ENCODE measurements at places on chromosomes 3 and 15. TPM values are rescaled to one million over a fixed set of nuclear protein-coding genes. Genes with fewer than 3 reads are reported as not detected.

DNA sequence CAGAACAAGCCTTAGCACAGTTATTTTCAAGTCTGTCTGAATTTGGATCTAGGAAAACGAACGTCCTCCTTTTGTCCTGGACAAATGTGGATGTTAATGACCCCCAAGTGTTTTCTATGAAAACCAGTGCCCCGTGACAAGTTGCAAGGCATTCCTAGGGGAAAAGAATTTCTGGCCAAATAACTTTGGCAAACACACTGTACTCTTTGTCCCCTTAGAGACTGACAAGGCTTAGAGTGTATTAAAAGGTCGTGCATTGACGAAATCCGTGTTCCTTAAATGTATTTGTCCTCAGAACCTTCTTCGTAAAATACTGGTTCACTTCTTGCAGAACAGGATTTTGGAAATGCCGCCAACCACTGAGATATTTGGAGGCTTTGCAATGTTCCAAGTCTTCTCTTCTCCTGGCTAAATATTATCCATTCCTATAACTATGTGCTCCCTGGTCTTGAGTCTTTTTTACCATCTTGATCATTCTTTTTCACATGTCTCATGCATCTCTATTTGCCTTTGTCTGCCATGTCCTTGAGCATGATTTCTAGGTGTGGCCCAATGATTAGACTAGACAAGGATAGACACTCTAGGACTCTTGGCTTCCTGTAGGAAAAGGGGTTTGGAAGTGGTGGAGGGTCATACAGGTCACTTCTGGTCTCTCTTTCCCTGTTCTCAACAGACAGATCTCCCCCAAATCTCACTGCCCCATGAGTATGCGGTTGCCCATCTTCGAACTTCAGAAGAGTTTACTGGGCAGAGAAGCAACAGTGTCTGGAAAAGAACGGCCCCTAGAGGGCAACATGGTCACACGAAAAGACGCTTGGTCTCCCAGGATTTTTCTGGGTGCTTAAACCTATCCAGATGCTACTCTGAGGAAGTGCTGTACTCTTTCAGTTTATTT is 117.5 kb downstream of the EDEM1 start:
- peak overlapping the region; percentile 58 for H3K27ac ChIP-seq
- no peaks in the 10 kb centered on the region for H3K36me3 ChIP-seq
- no peak overlapping the region for H3K4me3 ChIP-seq
- H3K4me1 ChIP-seq: peaks cover 27% of the 10 kb centered on the region

DNA sequence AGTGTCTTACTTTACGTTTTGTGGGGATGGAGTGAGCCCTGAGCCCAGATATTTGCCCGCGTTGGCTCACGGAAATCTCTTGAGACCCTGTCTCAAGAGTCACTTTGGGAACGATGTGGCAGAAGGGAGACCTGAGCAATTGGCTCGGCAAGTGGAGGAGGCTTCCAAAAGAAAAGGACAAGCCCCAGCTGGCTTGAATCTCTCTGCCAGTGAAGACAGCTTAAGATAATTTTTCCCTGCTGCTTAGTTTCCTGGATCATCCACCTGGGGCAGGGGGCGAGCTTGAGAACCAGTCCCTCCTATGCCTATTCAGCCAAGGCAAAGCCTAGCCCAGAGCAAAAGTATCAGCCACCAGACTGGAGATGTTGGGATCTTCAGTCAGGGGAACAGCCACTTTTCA is 708 bp downstream of the SEC22A start:
- peak; percentile 44 for DNase-seq
- peaks cover 10% of the 10 kb centered on the region for H3K4me1 ChIP-seq
- peak overlapping the region; percentile 99 for H3K4me3 ChIP-seq
- H3K27ac ChIP-seq: peak overlapping the region; percentile 93
- H3K36me3 ChIP-seq: no peaks in the 10 kb centered on the region
- no peaks in the 10 kb centered on the region for H3K27me3 ChIP-seq

Gene NOX5
- total RNA-seq: not detected

- H3K27ac ChIP-seq: peak overlapping the region; percentile 88
- peak overlapping the region; percentile 79 for H3K4me3 ChIP-seq
- H3K27me3 ChIP-seq: no peaks in the 10 kb centered on the region
Measured at GRCh38 chr15:82539691-82540054, 584 bp downstream of the RPS17 start.

DNA sequence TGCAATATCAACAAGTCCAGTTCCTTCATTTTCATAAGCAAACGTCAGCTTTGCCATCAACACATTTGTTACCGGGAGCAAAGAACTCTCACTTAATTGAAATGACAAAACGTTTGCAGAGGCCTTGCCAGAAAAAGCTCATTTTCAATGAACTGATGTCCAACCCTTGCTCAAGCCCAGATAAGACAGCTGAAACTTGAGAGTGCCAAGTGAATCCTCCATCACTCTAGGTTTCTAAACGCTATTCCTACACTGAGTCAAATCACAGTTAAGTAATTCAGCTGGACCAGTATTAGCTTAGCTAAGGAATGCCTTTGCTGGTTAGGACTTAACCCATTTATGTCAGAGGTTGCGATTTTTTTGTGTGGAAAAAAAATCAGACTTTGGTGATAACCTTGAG is 11.5 kb downstream of the CHSY1 start:
- no peaks in the 10 kb centered on the region for H3K27me3 ChIP-seq
- H3K36me3 ChIP-seq: no peaks in the 10 kb centered on the region
- H3K4me3 ChIP-seq: no peak overlapping the region
- DNase-seq: no peak
- H3K4me1 ChIP-seq: no peaks in the 10 kb centered on the region

- no peaks in the 10 kb centered on the region for H3K27me3 ChIP-seq
- H3K36me3 ChIP-seq: no peaks in the 10 kb centered on the region
- H3K27ac ChIP-seq: no peak overlapping the region
- no peak for DNase-seq
- H3K4me1 ChIP-seq: no peaks in the 10 kb centered on the region
Measured at GRCh38 chr15:63856711-63857460, 23.1 kb upstream of the HERC1 start.

- no peaks in the 10 kb centered on the region for H3K36me3 ChIP-seq
- H3K4me1 ChIP-seq: peaks cover 40% of the 10 kb centered on the region
- DNase-seq: peak; percentile 90
- peak overlapping the region; percentile 69 for H3K4me3 ChIP-seq
Measured at GRCh38 chr15:74725845-74726773, 781 bp upstream of the CYP1A1 start.

DNA sequence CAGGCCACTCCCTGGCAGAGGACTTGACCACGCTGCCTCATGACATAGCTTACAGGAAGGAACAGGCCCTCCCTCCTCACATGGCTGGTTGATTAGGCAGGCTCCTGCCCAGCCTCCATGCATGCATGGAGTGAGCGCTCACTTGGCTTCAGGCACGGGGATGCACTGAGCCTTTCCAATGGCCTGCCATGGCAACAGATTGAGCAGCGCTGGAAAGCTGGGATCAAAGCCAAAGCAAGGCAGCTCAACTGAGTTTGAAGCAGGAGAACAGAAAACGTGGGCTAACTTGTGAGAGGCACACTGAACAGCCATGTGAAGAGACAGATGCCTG is 5.9 kb upstream of the GRAMD2A start:
- peaks cover 29% of the 10 kb centered on the region for H3K36me3 ChIP-seq
- no peak overlapping the region for H3K4me3 ChIP-seq
- H3K27me3 ChIP-seq: no peaks in the 10 kb centered on the region
- no peak for DNase-seq
- no peak overlapping the region for H3K27ac ChIP-seq

GRCh38 chr3:8328967-8329366 is 172.7 kb upstream of the LMCD1 start:
- no peaks in the 10 kb centered on the region for H3K36me3 ChIP-seq
- H3K4me1 ChIP-seq: no peaks in the 10 kb centered on the region

DNA sequence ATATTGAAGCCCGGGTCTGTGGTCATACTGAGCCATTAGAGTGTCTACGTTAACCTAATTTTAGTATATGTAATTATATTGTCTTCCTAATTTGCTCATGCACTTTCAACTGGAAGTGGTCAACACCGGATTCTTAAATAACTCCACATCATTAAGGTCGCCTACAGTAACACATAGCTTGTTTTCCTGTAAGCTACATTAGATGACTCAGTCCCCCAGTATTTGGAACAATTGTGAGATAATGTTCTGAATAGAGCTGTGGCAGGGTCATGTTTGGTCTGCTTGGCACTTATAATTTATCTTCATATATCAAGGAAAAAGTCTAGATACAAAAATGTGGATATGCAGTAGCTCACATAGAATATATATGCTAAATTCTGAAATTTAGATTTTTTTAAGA is 486.2 kb downstream of the IGSF11 start:
- H3K27me3 ChIP-seq: no peaks in the 10 kb centered on the region
- H3K4me1 ChIP-seq: peaks cover 25% of the 10 kb centered on the region
- H3K27ac ChIP-seq: no peak overlapping the region
- no peak overlapping the region for H3K4me3 ChIP-seq
- DNase-seq: no peak

Gene CNTN3
- not detected for total RNA-seq

GRCh38 chr3:140898340-140899180 is 43.1 kb upstream of the SLC25A36 start:
- H3K4me1 ChIP-seq: no peaks in the 10 kb centered on the region
- H3K27ac ChIP-seq: no peak overlapping the region
- H3K4me3 ChIP-seq: no peak overlapping the region
- H3K36me3 ChIP-seq: no peaks in the 10 kb centered on the region
- H3K27me3 ChIP-seq: no peaks in the 10 kb centered on the region

DNA sequence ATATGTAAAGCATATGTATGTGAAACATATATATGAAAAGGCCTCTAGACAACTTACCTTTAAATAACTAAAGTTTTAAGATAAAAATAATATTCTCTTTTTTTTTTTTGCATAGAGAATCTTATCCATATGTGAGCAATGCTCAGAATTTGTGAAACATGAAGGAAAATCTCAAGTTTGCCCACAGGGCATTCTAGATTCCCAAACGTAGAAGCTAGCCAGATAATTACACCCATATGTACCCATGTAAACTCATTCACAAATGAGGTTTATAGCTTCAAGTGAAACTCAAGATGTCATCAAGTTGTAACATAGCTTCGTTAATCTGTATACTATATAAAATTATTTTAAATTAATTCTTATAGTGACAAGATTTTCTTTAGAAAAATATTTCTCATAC is 537.3 kb upstream of the NR2F2 start:
- no peaks in the 10 kb centered on the region for H3K27me3 ChIP-seq
- DNase-seq: no peak
- no peaks in the 10 kb centered on the region for H3K4me1 ChIP-seq

GRCh38 chr3:114056130-114057010 is at the start of the genes CCDC191 and QTRT2:
Gene CCDC191, minus strand, starts transcription at chr3:114056526. Its CDS starts 60 bp downstream, at chr3:114056466.
Gene QTRT2, plus strand, starts transcription at chr3:114056737. Its CDS starts 8,521 bp downstream, at chr3:114065258.
- peak; percentile 99 for DNase-seq
- H3K27ac ChIP-seq: peak within 1 kb of the TSS; percentile 99
- no peaks in the 10 kb centered on the region for H3K27me3 ChIP-seq
- no peaks in the 10 kb centered on the region for H3K4me1 ChIP-seq

Gene FOXL2
- total RNA-seq: 1.8 TPM

DNA sequence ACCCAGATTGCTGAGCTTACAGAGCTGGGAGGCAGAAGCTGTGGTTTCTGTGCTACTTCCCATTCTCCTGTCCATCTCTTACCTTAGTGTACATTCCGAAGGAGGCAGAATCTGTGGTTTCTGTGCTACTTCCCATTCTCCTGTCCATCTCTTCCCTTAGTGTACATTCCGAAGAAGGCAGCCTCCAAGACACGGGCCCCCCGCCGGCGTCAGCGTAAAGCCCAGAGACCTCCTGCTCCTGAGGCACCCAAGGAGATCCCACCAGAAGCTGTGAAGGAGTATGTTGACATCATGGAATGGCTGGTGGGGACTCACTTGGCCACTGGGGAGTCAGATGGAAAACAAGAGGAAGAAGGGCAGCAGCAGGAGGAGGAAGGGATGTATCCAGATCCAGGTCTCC is 11.2 kb downstream of the NUTM1 start:
- no peak overlapping the region for H3K27ac ChIP-seq
- no peaks in the 10 kb centered on the region for H3K27me3 ChIP-seq
- no peaks in the 10 kb centered on the region for H3K4me1 ChIP-seq
- H3K36me3 ChIP-seq: 0 out of 2 replicates have a peak, but pooled peaks cover 2% of the 10 kb centered on the region
- H3K4me3 ChIP-seq: no peak overlapping the region
- no peak for DNase-seq

Gene STRIT1
- total RNA-seq: not detected

GRCh38 chr3:137343283-137343682 is 385.5 kb downstream of the IL20RB start:
- H3K4me3 ChIP-seq: no peak overlapping the region
- H3K27ac ChIP-seq: no peak overlapping the region
- no peaks in the 10 kb centered on the region for H3K36me3 ChIP-seq
- DNase-seq: no peak

Gene ATRIP
- total RNA-seq: 15.9 TPM

GRCh38 chr3:187024536-187025226 is 94.4 kb downstream of the ST6GAL1 start:
- peaks cover 16% of the 10 kb centered on the region for H3K4me1 ChIP-seq
- H3K27ac ChIP-seq: no peak overlapping the region
- H3K27me3 ChIP-seq: no peaks in the 10 kb centered on the region
- no peaks in the 10 kb centered on the region for H3K36me3 ChIP-seq
- no peak for DNase-seq

DNA sequence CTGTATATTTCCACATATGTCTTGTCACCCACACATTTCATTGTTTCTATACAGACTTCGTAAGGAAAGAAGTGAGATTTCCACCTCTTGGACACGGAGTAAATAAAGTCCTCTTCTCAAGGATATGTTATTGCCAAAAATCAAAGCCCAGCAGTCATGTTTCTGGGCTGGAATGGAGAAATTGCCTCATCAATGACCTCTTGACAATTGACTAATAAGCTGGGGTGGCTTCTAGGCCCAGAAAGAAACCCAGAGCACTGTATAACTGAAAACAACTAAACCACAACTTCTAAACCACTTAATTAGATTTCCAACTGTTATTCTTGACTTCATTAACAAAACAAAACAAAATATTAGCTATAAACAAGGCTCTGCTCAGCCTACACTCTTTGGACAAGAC is 56.4 kb upstream of the SLC24A5 start:
- no peaks in the 10 kb centered on the region for H3K36me3 ChIP-seq
- H3K27me3 ChIP-seq: no peaks in the 10 kb centered on the region
- H3K27ac ChIP-seq: no peak overlapping the region
- DNase-seq: no peak
- H3K4me3 ChIP-seq: no peak overlapping the region

GRCh38 chr3:191210032-191210431 is 11.0 kb downstream of the OSTN start:
- no peaks in the 10 kb centered on the region for H3K36me3 ChIP-seq
- no peak overlapping the region for H3K27ac ChIP-seq
- no peak for DNase-seq
- no peaks in the 10 kb centered on the region for H3K27me3 ChIP-seq
- H3K4me3 ChIP-seq: no peak overlapping the region
- no peaks in the 10 kb centered on the region for H3K4me1 ChIP-seq

- H3K27me3 ChIP-seq: no peaks in the 10 kb centered on the region
- no peak overlapping the region for H3K4me3 ChIP-seq
- no peaks in the 10 kb centered on the region for H3K4me1 ChIP-seq
- H3K36me3 ChIP-seq: no peaks in the 10 kb centered on the region
- no peak for DNase-seq
- no peak overlapping the region for H3K27ac ChIP-seq
Measured at GRCh38 chr15:47186075-47186474, 531.2 kb upstream of the SEMA6D start.
